ENCODE measurements at places on chromosomes 11 and 22. TPM values are rescaled to one million over a fixed set of nuclear protein-coding genes. Genes with fewer than 3 reads are reported as not detected.

GRCh38 chr22:37193629-37194191, 5.7 kb upstream of the C1QTNF6 start:
- DNase-seq: no peak

The MIOX gene
- not detected for total RNA-seq

The ADAMTS15 gene
- 5.7 TPM for total RNA-seq

The NPTXR gene
- total RNA-seq: 4.3 TPM

DNA sequence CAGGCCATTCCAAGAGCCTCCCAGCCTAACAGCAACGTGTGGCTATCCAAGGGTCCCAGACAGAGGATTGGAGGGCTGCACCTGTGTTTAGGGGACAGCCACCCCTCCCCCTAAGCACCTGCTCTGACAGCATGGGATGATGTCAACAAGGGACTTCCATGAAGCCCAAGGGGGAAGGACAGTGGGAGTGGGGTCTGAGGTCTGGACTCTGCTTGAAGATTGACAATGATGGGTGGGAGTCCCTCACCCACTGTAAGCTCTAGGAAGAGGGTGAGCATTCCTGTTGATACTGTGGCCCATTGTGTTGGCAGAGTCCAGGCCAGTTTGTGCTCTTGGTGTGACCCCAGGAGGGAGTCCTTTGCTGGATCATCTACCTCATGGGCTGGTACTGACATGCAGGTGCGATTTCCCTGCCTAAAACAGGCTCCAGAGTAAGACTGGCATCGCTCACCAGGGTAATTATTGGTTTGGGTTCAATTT, 46.9 kb upstream of the TUB start:
- no peak for DNase-seq

- no peak for DNase-seq
Observed at GRCh38 chr11:132311703-132312102, 941.3 kb downstream of the NTM start.

The STK33 gene
- total RNA-seq: 77.0 TPM

GRCh38 chr11:34650528-34650927, 29.6 kb downstream of the EHF start:
- DNase-seq: peak; percentile 72

The CDON gene
- 10.6 TPM for total RNA-seq

The MMP3 gene
- not detected for total RNA-seq

The PAMR1 gene
- 4.8 TPM for total RNA-seq

The CDCA5 gene
- 1.8 TPM for total RNA-seq

DNA sequence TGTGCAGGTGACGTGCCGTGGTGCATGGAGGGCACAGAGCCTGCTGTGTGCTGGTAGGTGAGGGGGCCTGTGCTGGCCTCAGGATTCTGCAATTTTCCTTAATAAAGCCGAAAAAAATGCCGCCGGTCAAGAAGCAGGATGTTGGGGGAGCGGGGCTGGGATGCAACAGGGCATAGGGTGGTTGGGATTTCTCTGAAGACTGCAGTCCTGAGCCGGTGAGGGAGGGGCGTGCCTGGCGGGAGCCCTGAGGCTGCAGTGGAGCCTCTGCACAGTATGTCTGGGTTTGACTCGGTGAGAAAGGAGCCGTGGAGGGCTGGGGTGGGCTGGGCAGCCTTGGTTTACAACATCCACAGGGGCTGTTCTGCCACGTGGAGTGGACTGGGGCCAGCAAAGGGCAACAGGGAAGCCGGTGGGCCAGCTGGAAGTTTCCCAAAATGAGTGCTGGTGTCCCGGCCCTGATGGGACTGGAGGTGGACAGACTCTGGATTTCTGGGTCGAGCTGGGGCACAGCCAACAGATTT, 1.3 kb downstream of the CDHR5 start:
- DNase-seq: no peak

GRCh38 chr11:13114566-13115379, 105.7 kb downstream of the RASSF10 start:
- peak; percentile 40 for DNase-seq

- no peak for DNase-seq
Observed at GRCh38 chr11:12467610-12468009, 90.2 kb downstream of the PARVA start.

The CD6 gene
- total RNA-seq: 4.9 TPM

The MYO18B gene
- not detected for total RNA-seq

DNA sequence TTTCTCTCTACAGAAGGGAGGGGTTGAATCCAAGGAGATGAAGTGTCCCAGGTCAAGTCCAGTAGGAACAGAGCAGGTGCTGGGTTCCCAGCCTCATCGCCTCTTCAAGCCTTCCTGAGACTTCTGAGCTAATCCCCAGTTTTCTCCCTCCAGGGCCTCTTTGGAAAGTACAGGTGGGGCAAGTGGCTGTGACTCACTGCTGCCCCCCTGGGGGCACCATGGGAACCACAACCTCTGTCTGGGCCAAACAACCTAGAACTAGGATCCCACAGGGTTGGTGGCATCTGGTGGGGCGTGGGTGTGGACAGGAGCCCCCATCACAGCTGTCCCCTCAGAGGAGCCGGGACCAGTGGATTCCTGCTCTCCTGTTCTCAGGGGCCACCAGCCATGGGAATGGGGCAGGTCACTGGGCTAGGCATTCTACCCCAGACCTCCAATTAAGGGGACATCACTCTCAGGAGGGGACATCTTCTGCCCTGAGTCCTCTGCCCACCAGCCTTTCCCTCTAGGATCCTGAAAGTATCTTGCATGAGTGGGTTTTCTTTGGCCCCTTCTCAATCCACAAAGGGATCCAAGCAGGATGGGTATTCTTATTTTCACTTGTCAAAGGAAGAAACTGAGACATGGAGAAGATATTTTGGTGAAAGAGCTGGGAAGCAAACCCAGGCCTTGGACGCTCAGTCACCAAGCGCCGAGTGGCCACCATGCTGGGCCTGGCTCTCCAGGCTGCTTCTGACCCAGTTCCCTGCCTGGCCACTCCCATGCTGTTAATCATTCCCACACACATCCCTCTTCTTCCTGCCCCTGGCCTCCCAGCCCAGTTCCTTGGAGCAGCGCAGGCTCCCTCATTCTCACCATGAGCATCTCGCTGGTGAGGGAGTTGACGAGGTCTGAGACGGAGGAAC, 23.8 kb downstream of the LRRC10B start:
- no peak for DNase-seq

GRCh38 chr11:74366576-74366975, 31.7 kb downstream of the PGM2L1 start:
- DNase-seq: no peak

The MS4A12 gene
- not detected for total RNA-seq

- no peak for DNase-seq
Observed at GRCh38 chr11:12505183-12505582, 127.8 kb downstream of the PARVA start.

The KREMEN1 gene
- total RNA-seq: 15.1 TPM

- no peak for DNase-seq
Observed at GRCh38 chr22:26239581-26239980, 70.3 kb downstream of the SEZ6L start.

DNA sequence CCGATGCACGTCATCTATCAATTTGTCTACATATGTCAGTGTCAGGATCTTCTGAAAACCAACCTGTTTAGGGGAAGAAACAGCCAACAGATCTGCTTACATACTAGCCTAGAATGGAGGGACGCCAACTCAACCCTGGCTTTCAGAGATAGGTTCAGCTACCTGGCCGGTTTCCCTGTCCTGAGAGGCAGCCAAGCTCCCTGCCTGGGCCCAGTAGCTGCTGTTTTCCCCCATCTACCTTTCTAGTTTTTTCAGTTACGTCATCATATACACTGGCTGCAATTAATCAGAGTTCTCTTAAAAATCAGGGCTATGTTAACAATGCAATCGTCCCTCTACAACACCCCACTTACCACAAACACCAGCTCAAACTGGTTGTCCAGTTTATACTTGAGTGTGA, 1.0 kb downstream of the SRPRA start:
- no peak for DNase-seq

The MYO7A gene
- total RNA-seq: 27.2 TPM

- no peak for DNase-seq
Observed at GRCh38 chr11:120565466-120566155, 54.1 kb downstream of the GRIK4 start.

The NDUFC2 gene
- total RNA-seq: 42.8 TPM

The RHOD gene
- total RNA-seq: 17.8 TPM

The IL18BP gene
- 12.2 TPM for total RNA-seq

The RDX gene
- 142 TPM for total RNA-seq

GRCh38 chr11:3939211-3939610, 83.7 kb downstream of the STIM1 start:
- DNase-seq: no peak

- no peak for DNase-seq
Observed at GRCh38 chr11:113628912-113629311, 77.2 kb downstream of the TMPRSS5 start.

- DNase-seq: no peak
Observed at GRCh38 chr11:36024716-36025115, 80.9 kb downstream of the LDLRAD3 start.

DNA sequence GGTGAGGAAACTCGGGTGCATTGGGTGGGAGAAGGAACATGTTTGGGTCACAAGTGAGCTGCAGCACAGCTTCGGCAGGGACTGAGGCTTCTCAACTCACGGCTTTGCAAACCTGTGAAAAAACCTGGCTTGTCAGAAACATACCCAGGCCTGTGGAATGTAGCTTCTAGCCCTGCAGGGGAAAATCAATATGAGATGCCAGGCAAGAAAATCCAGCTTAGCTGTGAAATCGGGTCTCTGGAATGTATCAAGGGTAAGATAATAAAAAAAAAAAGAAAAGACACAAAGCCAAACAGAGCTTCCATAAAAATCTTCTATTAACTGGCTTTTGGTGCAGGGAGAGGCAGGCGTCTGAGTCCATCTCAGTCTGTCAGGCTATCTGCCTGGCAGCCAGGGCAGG, 28.5 kb downstream of the UQCR10 start:
- DNase-seq: no peak

- no peak for DNase-seq
Observed at GRCh38 chr11:58742140-58742539, 10.4 kb upstream of the GLYAT start.

DNA sequence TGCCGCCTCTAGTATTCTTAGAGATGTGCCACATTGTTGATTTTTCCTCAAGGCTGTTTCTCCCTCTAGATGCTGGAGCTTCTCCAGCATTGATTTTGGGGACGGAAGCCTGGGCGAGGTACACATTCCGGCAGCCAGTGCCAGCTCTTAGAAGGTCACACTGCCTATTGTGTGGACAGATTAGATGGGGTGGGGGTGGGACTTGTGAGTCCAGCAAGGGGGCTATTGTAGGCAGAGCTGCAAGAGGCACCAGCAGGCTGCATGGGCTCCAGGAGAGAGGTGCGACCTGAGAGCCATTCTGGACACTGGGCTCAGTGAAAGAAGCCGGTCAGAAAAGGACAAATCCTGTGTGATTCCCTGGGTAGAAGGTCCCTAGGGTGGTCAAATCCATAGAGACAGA, 12.4 kb downstream of the C11orf21 start:
- no peak for DNase-seq

The CDC42EP2 gene
- 7.7 TPM for total RNA-seq

The C22orf42 gene
- not detected for total RNA-seq

The SSTR3 gene
- total RNA-seq: not detected

Data from upper lobe of left lung (tissue), 6 donors.